Frontal cortex (tissue), 4 donors: ENCODE measurements at places on chromosomes 5 and 9. TPM values are rescaled to one million over a fixed set of nuclear protein-coding genes. Genes with fewer than 3 reads are reported as not detected.

GRCh38 chr5:9423571-9423970 lies 122.3 kb downstream of the SEMA5A start:
- DNase-seq: no peak

PCDHGB7 gene
- 10.6 TPM for total RNA-seq

DNA sequence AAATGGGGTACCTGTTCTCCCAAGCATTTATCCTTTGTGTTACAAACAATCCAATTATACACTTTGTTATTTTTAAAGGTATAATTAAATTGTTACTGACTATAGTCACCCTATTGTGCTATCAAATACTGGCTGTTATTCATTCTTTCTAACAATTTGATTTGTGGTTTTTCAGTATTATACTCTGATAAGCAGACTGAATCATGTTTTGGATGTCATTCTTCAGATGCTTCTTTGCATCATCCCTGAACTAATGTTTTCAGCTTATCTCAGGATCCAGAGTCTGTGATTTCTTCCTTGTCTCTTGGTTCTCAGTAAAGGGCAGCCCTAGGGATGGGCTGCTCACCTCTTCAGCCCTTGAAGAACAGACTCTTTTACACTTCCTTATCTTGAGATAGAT lies 177.8 kb upstream of the SGCD start:
- no peak for DNase-seq

DNA sequence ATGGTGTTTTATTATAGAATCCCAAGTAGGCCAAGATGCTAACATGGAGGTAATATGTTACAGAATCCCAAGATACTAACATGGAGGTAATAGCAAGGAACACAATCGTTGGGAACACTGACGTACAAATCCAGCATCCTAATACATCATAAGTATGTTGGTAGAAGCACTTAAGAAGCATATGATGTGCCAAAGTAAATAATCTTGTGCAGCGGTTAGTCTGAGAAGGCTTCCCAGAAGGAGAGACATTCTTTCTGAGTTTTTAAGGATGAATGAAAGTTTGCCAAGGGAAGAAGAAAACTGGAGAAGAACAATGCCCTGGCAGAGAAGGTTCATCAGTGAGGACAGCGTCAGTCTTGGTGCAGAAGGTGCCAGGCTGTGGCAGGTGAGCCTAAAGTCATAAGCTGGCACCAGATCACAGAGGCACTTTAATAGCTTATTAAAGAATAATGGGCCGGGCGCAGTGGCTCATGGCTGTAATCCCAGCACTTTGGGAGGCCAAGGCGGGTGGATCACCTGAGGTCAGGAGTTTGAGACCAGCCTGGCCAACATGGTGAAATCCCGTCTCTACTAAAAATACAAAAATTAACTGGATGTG lies 294.5 kb upstream of the PIK3R1 start:
- no peak for DNase-seq

- no peak for DNase-seq
Measured at GRCh38 chr9:13948037-13948436, 365.9 kb downstream of the NFIB start.

DNA sequence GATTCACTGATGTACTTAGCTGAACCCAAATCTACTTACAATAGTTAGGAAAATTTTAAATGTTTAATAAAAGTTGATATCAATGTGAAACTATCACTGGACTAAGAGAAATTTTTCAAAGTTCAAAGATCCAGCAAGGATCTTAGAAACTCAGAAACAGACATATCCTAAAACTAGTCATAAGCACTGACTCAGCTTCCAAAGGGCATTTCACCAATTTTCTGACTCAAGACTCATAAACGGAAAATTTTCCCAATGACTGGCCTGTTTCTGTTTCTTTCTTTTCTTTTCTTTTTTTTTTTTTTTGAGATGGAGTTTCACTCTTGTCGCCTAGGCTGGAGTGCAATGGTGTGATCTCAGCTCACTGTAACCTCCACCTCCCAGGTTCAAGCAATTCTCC lies 66.6 kb downstream of the CDC14B start:
- DNase-seq: no peak

GRCh38 chr9:99954819-99955218 lies 48.4 kb downstream of the STX17 start:
- no peak for DNase-seq

- no peak for DNase-seq
Measured at GRCh38 chr5:151463137-151464029, 16.0 kb downstream of the SLC36A1 start.
